ENCODE measurements at places on chromosomes 7 and 10.

- DNase-seq, result peak; percentile 51
Measured at GRCh38 chr10:43216931-43217562, 49.8 kb downstream of the RASGEF1A start.

- DNase-seq, result no peak
Measured at GRCh38 chr10:72935361-72935760, 19.2 kb downstream of the PLA2G12B start.

- DNase-seq, result no peak
Measured at GRCh38 chr7:112550468-112551060, 69.8 kb downstream of the LSMEM1 start.

GRCh38 chr7:46011059-46011458 is 90.0 kb upstream of the IGFBP3 start:
- no peak for DNase-seq

GRCh38 chr10:126478546-126478945 is 90.3 kb upstream of the ADAM12 start:
- DNase-seq, result no peak

GRCh38 chr10:48981310-48981907 is 41.8 kb upstream of the LRRC18 start:
- DNase-seq, result no peak

GRCh38 chr7:37916673-37917660 is at the start of gene SFRP4:
SFRP4 (minus strand) TSS chr7:37916817; CDS start chr7:37916537, 280 bp downstream.
- DNase-seq, result no peak

DNA sequence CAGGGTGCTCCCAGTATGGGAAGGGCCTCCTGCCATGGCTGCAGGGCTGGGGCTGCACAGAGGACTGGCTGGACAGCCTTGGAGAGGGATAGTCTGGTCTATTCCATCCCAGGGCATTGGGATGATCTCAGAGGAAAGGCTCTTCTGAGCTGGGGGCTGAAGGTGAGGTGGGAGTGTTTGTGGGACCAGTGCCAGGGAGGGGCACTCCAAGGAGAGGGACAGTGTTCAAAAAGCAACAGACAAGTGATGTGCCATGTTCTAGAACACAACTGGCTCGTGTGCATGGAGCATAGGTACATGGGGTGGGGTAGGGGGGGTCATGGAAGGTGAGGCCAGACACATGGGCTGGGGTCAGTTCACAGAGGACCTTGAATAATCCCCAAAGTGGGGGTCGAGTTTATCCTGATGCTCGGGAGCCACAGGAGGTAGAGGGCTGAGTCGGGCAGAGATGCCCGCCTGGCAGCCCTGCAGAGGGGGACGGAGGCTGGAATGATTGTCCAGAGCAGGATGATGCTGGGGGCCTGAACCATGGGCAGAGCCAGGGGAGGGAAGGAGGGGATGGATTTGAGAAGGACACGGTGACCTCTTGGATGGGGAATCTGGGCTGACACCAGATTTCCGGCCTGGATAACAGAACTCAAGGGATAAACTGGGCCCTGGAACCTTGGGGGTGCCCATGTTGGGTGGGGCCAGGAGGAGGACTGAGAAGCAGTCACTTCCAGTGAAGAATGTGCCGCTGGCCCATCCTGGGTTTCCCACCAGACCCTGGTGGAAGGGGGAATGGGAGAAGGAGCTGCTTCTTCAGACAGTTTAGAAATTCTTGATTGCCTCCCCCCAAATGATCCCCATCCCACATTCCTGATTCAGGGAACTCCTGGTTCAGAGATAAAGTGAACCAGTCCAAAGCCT is 50.4 kb downstream of the NEURL1 start:
- DNase-seq, result no peak

GRCh38 chr7:140521421-140521820 is 42.1 kb upstream of the MKRN1 start:
- DNase-seq, result no peak

GRCh38 chr7:131600085-131600881 is 43.9 kb upstream of the PODXL start:
- no peak for DNase-seq

- no peak for DNase-seq
Measured at GRCh38 chr10:86446987-86447386, 74.6 kb downstream of the WAPL start.

DNA sequence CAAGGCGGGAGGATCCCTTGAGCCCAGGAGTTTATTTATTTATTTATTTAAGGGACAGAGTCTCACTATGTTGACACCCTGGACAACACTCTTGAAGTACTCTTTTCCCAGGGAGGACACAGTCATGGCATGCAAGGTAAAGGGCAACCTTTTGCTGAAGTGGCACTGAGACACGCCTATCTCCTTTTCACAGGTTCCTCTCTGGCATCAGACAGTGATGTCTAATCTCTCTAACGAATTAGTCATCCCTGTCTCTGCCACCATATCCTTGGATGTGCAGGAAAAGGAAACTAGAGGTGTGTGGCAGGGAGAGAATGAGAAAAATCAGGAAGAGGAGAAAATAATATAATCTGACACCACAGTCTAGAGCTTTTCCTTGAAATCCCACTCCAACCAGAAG is 19.5 kb downstream of the CPVL start:
- no peak for DNase-seq

DNA sequence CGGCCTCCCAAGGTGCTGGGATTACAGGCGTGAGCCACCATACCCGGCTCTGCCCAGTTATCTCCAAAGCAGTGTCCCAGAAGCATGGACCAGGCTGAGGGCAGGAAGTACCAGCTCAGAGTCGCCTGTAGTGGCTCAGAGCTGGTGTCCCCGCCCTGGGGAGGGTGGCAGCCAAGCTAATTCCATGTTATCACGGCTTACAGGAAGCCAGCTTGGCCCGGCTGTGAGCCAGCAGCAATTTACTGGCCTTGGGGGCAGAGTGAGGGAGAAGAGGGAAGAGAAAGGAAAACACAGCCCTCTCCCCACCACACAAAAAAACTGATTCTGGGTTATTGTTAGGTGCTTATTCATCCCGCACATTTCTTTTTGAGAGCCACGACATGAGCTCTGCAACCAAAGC is 88.1 kb downstream of the HIP1 start:
- no peak for DNase-seq

GRCh38 chr7:52842202-52842900 is 193.1 kb upstream of the POM121L12 start:
- DNase-seq, result no peak

- no peak for DNase-seq
Measured at GRCh38 chr7:124202546-124202945, 169.7 kb upstream of the TMEM229A start.

GRCh38 chr7:136294977-136295376 is 317.8 kb upstream of the MTPN start:
- DNase-seq, result no peak

DNA sequence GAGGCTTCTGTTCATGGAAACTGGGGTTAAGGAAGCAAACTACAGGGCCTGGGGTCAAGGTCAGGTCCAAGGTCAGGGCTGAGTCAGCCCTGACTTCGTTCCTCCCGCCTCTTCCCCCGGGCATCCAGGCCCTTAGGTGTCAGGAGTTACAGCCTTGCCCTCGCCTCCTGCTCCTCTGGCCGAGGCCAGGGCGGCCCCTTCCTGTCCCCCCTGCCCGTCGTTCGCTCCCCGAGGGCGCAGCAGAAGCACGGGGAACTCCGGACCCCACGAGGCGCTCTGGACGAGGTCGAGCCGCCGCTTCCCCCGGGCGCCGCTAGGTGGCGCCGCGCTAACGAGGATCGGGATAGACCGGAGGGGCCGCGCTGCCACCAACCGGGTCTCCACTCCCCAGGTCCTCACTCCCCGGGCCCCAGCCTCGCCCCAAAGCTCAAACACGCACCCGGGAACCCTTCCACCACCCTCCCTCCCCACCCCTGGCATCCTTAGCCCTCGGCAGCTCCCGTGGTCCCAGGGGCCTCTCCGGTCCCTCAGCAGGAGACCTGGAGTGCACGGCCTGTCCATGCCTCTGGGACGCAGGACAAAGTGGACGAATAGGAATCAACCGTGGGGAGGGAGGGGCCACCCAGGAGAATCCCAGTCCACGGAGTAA is 59.2 kb upstream of the MYL10 start:
- DNase-seq, result peak; percentile 84

- DNase-seq, result no peak
Measured at GRCh38 chr7:33420311-33420940, 291.1 kb downstream of the BBS9 start.

DNA sequence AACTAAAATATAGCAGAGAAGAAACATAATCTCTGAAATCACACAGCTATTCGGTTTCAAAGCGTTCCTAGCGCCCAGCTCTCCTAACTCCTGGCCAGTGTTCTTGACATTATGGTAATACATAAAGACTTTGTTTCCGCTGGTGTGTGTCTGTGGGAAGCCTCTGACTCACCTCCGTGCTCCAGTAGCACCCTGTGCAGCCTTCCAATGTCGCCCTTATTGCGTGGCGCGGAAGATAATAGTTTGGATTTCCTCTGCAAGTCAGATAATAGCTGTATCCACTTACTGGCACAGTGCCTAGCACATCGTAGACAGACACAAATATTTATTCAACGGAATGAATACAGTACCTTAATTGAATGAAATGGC is 570 bp downstream of the BMS1 start:
- DNase-seq, result no peak

All from natural killer cell treated with Interleukin-12 subunit alpha and Interleukin-12 subunit beta and Interleukin-15 and Interleukin-18, amount 100 ng/mL, for 72 hours (primary cell).